ENCODE measurements at places on chromosomes 5 and 9.

- DNase-seq: peak; percentile 89
Measured at GRCh38 chr5:139422307-139422893, 16.9 kb downstream of the DNAJC18 start.

DNA sequence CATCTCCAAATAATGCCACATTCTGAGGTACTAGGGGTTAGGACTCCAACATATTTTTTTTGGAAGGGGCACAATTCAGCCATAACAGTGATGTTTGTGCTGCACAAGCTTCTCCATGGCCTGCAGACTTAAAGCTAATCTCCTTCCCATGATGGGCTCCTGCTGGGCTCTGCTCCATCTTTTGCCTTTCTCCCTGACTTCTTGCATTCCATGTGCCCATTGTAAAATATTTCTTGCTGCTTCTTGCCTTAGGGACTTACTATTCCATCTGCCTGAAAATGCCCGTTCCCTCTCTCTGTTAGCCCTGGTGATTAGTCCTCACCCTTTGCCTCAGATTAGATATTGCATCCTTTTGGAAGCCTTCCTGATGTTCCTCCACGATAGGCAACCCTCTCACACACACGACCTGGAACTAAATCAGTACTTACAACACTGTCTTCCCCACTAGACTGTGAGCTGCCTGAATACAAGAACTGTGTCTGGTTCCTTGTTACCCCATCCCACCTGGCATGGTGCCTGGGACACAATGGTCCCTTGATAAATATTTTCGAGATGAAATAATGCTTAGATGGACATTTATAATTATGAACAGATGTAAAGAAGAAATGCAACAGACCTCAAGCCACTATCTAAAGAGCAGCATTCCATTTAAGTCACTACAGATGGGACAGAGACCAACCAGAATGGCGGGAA is 33.5 kb downstream of the OR1J1 start:
- no peak for DNase-seq

DNA sequence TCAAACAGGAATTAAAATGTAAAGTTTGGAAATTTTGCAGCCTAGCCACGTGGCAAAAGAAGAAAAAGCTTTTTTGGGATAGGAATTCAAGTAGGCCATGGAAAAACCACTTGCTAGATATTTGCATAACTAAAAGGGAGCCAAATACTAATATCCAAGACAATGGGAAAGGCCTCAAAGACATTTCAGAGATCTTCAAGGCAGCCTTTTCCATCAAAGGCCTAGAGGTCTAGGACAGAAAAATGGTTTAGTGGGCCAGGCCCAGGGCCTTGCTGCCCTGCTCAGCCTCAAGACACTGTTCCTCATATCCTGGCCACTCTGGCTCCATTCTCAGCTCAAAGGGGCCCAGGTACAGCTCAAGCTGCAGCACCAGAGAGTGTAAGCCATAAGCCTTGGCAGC is 265.9 kb upstream of the RPS23 start:
- no peak for DNase-seq

GRCh38 chr5:99317136-99317535 is 388.3 kb upstream of the CHD1 start:
- DNase-seq: no peak

GRCh38 chr9:137708590-137709284 is 89.9 kb downstream of the EHMT1 start:
- DNase-seq: no peak

DNA sequence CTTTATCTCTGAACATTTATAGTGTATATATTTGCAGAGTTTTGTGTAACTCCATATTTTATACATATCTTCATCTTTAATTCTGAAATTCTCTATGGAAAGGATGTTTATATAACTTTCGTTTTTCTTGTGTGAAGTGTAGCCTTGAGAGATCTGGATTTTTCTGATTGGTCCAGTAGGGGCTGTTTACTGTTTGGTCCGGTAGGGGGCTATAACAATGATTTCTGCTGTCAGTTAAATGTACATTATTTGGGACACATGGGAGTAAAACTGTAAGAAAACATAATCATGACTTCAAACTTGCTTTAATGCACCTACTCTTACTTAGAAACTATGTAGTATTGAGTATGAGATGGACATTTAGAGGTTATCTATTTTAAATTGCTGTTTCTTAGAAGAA is 527.1 kb upstream of the ARRDC3 start:
- DNase-seq: no peak

- no peak for DNase-seq
Measured at GRCh38 chr5:61965490-61965889, 340.5 kb upstream of the KIF2A start.

DNA sequence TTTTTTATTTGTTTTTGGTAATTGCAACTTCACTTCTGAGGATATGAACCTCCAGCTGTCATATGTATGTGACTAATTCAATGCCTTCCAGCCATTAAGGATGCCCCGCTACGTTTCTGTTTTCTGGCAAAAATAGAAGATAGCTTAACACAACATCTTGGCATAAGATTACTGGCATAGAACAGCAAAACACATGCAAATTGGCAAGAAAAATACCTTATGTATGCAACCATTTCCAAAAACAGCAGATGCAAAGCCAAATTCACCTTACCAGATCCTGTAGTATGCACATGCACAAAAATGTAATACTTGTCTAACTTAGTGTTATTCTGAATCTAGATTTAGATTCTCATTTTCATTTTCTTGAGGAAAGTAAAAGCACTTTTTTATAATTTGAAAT is 461.1 kb upstream of the CYLC2 start:
- no peak for DNase-seq

DNA sequence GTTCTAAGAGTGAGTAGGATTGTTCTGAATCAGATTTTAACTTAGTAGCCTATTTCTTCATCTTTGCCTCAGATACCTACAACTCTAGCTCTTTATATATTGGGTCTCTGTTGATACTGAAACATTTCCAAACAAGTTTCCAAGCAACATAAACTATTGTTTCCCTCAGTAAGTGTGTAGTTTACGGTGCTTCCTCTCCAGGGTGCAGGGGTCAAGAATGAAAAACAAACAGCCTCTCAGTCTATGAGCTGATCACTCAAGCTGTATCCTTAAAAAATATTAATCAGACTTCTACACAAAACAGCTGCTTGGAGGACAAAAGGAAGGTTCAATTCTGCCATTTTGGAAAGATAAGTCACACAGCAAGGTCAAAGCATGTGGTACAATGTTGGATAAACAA is 75.0 kb downstream of the ADAMTS12 start:
- DNase-seq: no peak

DNA sequence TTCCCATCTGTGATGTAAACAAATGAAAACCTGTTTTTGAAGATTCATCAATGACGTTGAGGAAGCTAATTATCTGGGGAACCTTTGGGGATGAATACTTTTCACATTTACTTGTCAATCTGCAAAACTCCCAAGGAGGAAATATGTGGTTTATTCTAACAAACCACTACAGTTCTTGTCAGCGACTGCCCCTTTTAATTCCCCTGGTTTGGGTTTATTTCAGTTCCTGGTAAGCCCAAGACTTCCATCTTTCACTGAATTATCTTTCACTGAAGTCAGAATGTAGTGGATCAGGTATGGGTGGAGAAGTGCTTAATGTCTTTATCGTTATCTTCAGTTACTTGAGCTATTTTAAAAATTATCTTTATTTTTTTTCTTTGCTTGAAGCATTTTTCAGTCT is 40.2 kb downstream of the TLR4 start:
- no peak for DNase-seq

- DNase-seq: peak; percentile 18
Measured at GRCh38 chr5:154287136-154287535, 96.6 kb downstream of the GALNT10 start.

- DNase-seq: no peak
Measured at GRCh38 chr9:96553070-96553469, 66.6 kb downstream of the CDC14B start.

- no peak for DNase-seq
Measured at GRCh38 chr5:80368661-80369480, 39.0 kb upstream of the ZFYVE16 start.

DNA sequence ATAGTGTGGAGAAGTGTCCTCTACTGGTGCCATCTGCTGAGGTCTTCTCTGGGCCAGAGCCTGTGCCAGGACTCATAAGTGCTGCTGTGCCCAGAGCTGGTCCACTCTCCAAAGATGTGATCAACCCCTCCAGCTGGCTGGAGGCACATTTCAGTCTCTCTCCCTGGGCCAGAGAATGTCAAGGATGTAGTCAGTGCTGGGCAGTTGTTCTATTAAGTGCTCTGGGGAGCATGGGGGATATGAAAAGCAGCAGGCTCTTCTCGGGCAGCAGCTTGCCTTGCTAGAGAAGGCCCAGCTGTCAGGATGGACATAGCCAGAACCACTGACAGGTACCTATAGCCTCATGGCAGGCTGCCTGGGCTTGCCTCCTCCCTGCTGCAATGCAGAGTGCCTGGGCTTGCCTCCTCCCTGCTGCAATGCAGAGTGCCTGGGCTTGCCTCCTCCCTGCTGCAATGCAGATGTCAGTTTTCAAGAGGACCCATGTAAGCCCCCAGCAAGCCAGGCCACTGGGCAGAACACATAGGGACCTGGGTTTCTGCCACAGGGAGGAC is 157.2 kb upstream of the PANK3 start:
- no peak for DNase-seq

DNA sequence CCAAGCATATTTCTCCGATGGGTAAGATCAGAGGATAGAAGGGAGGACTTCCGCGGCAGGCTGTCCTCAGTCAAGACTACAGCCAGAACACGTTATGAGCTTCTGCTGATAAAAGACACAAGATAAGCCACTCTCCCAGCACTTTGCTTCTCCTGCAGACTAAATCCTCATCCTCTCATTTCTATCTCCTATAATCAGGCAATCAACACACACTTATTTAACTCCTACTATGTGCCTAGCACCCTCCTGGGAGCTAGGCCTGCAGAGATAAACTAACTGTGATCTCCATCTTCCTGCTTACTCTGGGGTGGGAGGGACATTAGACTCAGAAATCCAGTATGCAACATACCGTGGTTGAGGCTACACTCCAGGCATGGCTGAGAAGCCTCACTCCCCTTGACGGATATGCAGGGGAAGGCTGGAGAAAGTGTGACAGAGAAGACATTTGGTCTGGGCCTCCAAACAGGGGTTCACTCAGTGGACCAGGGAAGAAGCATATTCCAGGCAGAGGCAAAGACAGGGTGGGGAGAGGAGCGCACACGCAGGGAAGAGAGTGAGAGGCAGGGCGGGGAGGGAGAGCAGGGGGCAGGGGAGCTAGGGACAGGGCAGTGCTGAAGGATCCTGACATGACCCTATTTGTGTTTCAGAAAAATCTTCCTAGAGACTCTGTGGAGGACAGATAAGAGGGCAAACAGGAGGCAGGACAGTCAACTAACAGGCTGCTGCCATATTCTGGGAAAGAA is 274.1 kb downstream of the DENND1A start:
- no peak for DNase-seq

- DNase-seq: no peak
Measured at GRCh38 chr5:148333262-148333849, 2.0 kb upstream of the SPINK9 start.

DNA sequence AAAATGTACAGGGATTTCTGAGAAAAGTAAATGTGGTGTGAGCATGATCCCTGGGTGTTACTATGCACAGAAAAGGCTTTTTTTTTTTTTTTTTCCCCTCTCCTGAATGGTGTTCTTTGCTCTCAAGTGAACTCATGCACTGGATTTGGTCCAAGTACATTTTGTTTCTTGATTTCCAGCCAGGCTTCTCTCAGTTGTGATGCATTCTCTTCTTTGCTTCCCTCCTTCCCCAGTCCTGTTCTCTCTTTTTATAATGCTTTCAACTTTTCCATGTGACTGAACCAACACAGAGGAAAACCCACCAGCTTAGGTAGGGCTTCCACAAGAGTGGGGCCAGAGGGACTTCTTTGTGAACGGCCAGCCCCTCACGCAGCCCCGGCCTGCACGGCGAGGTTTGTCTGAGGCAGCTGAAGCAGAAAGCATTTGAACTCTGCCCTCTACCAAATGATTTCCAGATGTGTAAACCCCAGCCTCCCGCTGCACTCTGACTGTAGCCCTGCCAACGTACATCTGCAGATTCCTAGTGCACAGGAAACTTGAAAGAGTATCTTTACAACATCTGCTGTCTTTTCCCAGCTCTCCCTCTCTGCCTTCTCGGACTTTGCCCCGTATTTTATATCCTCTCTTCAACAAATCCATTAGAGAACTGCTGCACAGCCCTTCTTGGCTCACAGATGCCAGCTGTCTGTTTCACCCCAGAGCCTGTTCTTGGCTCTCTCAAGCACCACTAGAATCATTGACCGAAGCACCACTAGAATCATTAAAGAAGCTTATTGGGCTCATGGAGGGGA is 71.8 kb upstream of the CD180 start:
- DNase-seq: no peak

DNA sequence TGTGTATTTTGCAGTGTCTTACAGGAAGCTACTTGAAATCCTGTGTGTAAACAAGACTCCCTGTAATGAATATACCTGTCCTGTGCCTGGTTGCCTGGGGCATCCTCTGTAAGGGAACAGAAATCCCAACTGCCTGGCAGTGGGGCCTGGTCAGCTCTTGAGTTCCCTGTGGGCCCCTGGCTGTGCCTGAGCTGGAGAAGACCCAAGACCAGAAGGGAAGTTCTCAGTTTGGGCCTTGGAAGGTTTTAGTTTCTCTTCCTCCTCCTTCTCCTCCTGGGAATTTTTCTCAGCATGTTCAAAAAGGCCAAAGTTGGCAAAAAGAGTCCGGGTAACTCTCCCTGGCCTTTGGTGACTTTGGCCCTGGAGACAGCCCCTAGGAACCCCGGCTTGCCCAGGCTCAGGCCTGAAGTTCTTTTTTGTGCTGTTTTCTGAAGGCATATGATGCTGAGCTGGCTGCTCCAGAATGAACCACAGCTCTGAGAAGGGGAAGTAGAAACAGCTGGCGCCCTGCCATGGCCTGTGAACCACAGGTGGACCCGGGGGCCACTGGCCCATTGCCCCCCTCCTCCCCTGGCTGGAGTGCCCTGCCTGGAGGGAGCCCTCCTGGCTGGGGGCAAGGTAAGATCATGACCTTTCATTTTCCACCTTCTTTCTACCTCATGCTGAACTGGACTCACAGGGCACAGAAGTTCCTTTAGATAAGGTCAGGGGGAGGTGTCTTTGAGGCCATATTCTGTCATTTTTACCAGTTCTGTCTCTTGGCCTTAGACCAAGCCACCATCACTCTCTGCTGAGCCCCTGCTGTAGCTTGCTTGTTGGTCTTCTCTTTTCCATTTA is 5.8 kb downstream of the TMEM268 start:
- no peak for DNase-seq

DNA sequence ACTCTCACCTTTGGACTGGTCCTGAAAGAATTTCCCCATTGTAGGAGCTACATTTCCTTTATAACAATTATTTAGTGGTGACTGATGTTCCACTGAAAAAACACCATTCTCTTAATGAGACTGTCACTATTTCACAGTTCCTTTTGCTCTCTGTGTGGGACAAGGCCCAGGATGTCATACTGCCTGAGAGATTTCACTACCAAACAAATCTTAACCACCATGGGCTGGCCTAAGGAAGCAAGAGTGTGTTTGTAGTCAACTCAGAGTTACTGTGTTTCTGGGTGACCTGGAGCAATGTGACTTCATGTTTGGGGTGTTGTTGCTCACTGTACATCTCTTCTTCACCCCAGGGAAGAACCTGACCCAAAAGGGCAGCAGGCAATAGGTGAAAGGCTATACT is 50.1 kb upstream of the ZNF608 start:
- no peak for DNase-seq

GRCh38 chr5:12413585-12413984 is 509.3 kb upstream of the CTNND2 start:
- no peak for DNase-seq

GRCh38 chr9:133553973-133554713 is 19.6 kb downstream of the ADAMTSL2 start:
- DNase-seq: no peak
